Stimulated activated CD8-positive, alpha-beta memory T cell treated with anti-CD3 and anti-CD28 coated beads, Interleukin-4, amount 100 ng/mL, for 1 hour (primary cell): ENCODE measurements at places on chromosomes 4 and X.

DNA sequence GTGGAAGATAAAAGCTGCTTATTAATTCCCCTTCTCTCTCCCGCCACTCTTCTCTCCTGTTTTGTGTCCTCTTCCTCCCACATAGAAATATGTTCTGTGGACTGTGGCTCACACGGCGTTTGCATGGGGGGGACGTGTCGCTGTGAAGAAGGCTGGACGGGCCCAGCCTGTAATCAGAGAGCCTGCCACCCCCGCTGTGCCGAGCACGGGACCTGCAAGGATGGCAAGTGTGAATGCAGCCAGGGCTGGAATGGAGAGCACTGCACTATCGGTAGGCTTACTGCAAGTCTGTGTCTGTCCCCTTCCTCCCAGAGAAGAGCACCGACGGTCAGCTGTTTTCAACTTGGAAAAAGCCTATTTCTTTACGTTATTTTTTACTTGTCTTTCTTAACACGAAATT lies 229.1 kb downstream of the DCTD start:
- no peak for DNase-seq

DNA sequence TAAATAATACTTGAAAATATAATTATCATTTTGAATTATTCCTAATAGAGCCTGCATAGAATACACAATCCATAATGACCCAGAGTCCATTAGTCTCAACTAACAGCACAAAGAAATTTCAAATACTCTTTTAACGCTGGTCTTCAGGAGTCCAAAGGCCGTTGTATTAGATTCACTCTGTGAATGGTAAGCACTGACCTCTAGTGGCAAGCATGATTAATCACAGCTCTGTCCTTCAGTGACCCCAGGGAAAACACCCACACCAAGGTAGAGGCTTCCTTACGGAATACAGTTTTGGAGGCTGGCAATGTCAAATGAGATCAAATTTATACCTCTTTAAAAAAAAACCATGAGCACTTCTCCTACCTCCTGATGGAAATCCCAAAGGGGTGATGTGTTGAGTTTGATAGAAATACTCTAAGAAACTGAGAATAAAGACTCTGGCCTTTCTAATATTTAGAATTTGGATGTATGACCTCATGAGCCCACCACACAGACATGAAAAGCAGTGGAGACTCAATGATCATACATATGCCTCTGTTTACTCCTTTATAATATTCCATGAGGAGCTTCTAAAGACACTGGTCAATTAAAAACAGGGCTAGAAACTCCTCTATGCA lies 147.2 kb upstream of the DKK2 start:
- DNase-seq = no peak

- no peak for DNase-seq
Observed at GRCh38 chr4:7744142-7744804, 195.4 kb downstream of the AFAP1 start.

- DNase-seq = no peak
Observed at GRCh38 chr4:128225148-128225547, 62.5 kb downstream of the PGRMC2 start.

DNA sequence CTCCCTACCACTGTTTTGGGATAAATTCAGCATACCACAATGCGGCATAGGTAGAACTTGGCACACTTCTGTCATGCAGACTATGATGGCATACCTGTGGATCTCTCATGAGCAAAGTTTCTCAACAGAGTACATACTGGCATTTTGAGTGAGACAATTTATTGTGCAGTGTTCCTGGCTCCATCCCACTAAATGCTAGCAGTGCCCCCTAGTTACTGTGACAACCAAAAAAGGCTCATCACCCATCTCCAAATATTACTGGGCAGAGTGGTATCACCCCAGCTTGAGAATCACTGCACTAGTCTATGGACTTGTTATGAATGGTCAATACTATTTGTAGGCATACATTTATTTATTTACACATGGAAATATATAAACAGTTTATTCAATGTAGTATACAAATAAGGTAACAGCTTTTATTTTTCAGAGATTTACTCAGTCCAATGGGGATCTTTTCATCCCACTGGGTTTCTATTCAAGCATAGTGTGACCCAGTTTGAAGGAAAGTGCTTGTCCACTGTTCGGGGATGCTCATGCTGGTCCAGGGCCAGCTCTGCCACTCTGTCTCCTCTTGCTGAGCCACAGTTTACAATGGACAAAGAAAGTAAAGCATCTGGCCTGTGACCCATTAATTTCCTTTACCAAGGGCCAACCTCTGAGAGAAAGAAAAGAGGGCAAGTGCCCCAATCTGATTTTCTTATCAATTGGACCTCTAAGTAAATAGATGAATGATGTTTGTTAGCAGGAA lies 81.0 kb upstream of the IL2 start:
- DNase-seq = no peak

- no peak for DNase-seq
Observed at GRCh38 chrX:112083624-112084326, 1.2 kb upstream of the TRPC5 start.

- DNase-seq = no peak
Observed at GRCh38 chr4:147118528-147118927, 172.9 kb upstream of the TTC29 start.

GRCh38 chr4:21366312-21366711 lies 582.3 kb downstream of the KCNIP4 start:
- no peak for DNase-seq

DNA sequence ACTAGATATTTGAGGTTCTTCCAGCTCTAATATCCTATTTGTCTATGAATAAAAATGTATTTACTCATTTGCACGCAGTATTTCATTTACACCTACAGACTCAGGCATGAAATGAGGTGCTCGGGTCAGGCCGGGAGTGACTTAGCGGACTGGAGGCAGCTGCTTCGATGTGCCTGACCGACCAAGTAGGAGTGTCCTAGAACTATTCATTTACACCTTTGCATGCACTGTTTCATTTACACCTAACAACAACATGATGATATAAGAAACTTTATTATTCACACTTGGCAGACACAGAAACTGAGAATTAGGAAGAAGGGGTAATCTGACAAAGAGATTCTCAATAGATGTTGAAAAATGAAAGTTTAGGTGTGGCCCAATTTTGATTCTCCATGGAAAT lies 28.7 kb upstream of the FAT1 start:
- no peak for DNase-seq

GRCh38 chr4:164931551-164932324 lies 45.7 kb downstream of the TRIM61 start:
- no peak for DNase-seq

DNA sequence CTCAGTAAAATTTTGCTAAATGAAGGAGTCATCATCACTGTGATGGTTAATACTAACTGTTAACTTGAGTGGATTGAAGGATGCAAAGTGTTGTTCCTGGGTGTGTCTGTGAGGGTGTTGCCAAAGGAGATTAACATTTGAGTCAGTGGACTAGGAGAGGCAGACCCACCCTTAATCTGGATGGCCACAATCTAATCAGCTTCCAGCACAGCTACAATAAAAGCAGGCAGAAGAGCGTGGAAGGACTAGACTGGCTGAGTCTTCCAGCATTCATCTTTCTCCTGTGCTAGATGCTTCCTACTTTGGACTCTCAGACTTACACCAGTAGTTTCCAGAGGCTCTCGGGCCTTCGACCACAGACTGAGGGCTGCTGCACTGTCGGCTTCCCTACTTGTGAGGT lies 21.3 kb upstream of the WDR44 start:
- DNase-seq = no peak

- no peak for DNase-seq
Observed at GRCh38 chrX:20670611-20671010, 403.9 kb upstream of the RPS6KA3 start.

GRCh38 chrX:72295745-72296144 lies 10.0 kb downstream of the CITED1 start:
- no peak for DNase-seq

- DNase-seq = no peak
Observed at GRCh38 chr4:118335774-118336173, 17.0 kb downstream of the PRSS12 start.

- DNase-seq = no peak
Observed at GRCh38 chr4:53962516-53963225, 101.7 kb downstream of the CHIC2 start.

- no peak for DNase-seq
Observed at GRCh38 chr4:8118035-8118434, 40.6 kb downstream of the ABLIM2 start.

DNA sequence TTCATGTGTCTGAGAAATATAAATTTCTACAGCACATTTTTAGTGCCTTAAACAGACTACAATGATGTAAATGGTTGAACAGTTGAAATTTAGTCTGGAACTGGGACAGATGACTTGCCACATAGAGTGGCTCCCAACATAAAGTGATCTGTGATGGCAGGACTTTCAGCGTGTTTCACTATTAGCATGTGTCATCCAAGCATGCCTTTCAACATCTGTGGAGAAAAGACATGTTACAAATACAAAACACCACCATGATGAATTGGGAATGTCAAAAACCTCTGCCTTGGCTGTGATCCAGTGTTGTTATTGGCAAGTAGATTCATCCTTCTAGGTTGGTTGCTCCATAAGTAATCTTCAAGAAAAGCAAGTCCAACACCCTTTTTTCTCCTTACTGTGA lies 348.7 kb downstream of the MAPK10 start:
- no peak for DNase-seq

DNA sequence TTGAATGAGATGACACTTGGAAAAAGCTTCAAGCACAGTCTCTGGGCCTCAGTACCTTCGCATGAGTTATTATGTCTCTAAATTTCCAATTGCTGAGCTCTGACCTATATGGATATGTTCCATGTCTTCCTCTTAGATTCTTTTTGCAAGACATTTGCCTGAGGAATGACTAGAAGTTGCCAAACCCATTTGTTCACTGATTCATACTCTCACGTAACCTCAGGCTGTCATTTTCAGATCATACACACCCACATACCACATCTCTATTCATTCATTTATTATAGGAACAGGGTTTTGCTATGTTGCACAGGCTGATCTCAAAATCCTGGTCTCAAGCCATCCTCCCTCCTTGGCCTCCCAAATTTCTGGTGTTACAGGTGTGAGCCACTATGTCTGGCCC lies 2137.1 kb upstream of the TENM3 start:
- DNase-seq = no peak

- DNase-seq = no peak
Observed at GRCh38 chr4:147313108-147313507, 167.8 kb upstream of the EDNRA start.

GRCh38 chrX:13339607-13340006 lies 19.8 kb upstream of the ATXN3L start:
- DNase-seq = no peak

- DNase-seq = no peak
Observed at GRCh38 chrX:8955511-8955910, 78.4 kb downstream of the FAM9B start.

GRCh38 chr4:136319789-136320464 lies 1212.4 kb downstream of the PCDH18 start:
- no peak for DNase-seq

DNA sequence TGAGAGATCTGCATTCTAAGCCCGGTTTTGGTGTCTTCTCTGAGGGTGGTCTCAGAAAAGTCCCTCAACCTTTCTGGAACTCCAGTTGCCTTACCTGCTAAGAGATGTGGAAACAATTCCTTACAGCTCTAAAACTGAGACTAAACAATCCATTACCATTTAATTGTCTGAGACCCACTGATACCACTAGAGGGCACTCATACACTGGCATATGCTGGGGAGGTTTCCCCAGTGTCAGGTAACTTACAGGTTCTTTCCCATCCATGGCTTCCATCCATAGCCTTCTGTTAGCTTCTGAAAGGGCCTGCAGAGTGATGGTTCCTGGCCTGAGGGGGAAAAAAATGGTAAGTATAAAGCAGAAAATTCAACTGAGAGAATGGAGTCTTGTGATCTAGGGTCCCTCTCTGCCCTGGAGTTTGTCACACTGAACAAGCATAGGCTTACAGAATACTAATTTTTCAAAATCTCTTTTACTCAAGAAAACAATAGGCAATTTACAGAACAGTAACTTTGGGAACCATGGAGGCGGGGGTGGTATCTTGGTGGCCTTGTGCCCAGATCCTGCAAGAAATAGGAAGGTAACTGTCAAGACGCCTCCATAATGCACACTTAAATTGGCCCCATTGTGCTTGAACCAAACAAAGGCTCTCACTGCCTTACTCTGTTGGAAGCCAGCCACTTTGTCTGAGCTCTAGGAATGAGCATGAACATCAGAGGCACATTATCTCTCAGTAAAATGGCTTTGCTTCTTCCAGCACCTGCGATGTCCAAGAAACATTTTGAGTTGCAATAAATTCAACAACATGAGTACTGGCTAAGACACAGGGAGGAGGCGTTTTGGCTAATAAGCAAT lies 236.1 kb downstream of the OPHN1 start:
- DNase-seq = no peak

DNA sequence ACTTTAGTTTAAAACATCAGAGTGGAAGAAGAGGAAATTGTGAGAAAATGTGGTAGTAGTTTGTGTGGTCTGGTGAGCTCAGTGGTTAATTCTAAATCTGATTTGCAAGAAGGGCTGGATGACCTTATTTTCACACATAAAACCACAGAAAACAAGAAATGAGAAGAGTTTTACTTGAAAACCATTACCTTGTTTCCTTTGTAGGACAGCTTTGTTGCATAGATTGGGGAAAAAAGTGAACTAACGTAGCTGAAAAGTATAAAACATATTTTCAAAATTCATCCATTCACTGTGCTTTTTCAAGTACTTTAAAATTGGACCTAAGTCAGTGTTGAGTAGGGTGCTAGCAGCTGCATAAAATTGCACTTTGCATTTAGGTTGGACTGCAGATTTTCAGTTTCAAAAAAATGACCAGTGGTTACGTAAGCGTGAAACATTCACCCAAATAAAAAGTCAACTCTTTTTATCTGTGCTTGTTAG lies 211.3 kb downstream of the ARHGAP10 start:
- DNase-seq = no peak

- no peak for DNase-seq
Observed at GRCh38 chr4:67151376-67152343, 393.6 kb downstream of the CENPC start.

GRCh38 chr4:140188975-140189374 lies 35.0 kb upstream of the MAML3 start:
- no peak for DNase-seq

- DNase-seq = no peak
Observed at GRCh38 chrX:39442332-39442731, 641.1 kb downstream of the MID1IP1 start.

- no peak for DNase-seq
Observed at GRCh38 chr4:182768838-182769237, 148.3 kb downstream of the DCTD start.

GRCh38 chrX:133908223-133908955 lies 77.0 kb downstream of the GPC3 start:
- no peak for DNase-seq

DNA sequence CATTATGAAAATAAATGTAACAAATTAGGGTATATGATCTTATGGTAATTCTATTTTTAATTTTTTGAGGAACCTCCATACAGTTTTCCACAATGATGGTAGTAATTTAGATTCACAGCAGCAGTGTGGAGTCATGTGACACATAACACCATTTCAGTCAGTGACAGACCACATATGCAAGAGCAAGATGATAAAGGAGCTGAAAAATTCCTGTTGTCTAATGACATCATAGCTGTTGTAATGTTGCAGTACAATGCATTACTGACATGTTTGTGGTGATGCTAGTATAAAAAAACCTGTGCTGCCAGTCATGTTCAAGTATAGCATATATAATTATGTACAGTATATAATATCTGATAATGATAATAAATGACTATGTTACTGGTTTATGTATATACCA lies 28.5 kb downstream of the EMCN start:
- no peak for DNase-seq

GRCh38 chr4:13678186-13678924 lies 50.8 kb upstream of the BOD1L1 start:
- no peak for DNase-seq

- no peak for DNase-seq
Observed at GRCh38 chr4:107006218-107006617, 29.9 kb downstream of the DKK2 start.
